SK-N-SH (cell line): ENCODE measurements at places on chromosomes 1 and 21. TPM values are rescaled to one million over a fixed set of nuclear protein-coding genes. Genes with fewer than 3 reads are reported as not detected.

DNA sequence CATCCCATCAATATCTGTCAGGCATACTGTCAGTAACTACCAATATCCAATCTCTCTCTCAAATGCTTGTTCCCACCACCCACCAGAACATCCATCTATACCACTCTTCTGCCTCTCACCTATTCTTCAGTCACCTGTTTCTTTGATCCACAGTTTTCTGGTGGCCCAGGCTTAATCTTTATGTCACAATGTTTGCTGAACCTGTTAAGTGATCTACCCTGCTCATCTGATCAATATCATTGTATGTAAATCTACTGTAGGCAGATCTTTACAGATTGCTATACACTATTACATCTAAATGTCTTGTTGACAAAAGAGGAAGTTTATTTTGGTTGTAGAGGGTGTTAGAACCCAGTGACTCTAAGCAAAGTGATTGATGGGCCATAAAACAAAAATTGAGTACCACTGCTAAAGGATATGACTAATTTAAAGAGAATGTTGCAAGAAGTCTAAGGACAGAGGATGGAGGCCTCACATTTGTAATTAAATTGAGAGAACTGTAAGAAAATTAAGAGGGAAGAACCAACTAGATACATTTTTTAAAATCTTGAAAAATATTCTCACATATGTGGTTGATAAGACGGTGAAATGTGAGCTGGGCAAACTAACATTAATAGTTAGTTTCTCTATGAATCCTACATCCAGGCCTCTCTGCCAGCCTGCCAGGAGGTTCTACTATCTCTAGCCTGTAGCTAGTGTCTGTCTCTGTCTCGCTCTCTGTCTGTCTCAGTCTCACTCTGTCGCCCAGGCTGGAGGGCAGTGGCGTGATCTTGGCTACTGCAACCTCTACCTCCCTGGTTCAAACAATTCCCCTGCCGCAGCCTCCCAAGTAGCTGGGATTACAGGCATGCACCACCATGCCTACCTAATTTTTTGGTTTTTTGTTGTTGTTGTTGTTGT, 34.1 kb downstream of the EGLN1 start:
- no peak for DNase-seq

GRCh38 chr1:162373541-162374260, 3.0 kb downstream of the SPATA46 start:
- DNase-seq = no peak

DNA sequence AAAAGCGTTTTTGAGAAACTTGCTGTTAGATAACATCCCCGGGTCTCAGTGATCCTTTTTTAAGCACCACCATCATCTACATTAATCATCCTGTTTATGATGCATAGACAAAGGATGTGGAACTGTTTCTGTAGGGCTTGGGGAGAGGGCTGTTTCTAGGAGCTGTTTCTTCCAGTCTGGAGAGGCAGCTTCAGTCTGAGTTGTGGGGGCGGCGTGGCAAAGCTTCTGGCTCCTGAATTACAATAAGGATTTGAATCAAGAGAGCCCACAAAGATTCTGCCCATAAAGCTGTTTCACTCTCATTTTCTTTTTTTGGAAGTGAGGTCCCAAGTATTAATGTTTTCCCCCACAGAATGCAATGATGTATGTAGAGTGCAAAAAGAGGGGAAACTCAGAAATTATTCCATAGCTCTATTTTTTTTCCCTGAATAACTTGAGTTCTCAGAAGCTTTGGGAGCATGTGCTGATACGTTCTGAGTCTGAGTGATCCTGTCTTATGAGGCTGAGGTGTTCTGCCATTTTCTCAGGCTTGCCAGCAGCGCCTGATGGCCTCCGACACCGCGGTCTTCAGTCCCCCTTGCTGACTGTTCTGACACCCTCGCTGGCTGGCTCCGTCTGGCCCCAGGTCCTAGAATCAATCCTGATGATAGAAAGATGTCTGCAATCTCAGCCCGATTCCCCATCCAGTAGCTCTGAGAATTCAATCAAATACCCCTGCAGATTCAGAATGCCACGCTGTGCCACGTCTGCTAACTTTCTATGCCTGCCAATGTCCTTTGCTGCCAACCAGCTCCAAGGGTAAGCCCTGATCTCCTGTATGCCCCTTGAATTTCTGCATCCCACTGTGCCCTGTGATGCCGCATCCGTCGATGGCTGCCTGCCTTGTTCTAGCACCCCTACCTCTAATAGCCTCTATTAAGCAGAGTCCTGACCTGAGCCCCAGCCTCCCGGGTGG, 92.4 kb upstream of the AKT3 start:
- DNase-seq = no peak

DNA sequence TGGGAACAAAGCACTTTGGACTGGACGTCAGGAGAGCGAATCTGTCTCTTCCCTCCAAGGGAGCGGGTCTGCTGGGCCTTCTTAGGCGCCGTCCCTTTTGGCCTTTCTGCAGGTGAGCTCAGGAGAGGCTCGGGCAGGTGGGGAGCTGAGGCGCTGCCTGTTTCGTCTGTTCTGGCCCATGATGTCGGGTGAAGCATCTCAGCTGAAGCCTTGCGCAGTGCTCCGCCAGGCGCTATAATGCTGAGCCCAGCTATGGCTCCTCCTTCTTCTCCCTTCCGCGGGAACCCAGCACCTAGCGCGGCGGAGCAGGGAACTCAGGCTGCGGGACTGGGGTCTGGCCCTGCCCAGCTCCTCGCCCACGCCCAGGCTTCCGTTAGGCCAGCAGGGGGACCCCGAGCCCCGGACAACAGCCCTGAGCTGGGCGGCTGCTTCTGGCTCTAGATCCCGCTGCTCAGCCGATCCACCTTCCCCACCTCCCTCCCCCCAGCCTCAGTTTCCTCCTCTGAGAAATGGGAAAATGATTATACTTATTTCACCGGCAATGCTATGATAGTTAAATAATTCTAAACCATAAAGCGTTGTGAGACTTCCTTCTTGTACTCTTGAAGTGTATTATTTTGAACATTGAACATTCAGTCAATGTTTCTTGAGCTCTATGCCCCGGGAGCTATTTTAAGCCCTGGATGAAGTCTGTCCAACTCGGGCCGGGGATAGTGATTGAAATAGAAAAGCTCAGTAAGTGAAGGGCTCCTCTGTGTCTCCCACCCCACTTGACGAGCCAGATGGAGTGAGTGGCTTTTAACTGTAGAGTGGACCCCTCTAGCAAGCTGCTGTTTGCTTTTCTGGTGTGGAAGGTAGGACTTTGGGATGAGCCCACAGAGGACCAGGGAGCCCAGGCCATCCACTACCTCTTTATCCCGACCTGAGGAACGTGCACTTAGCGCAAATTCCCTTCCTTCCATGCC, 9.6 kb upstream of the ADORA1 start:
- peak; percentile 95 for DNase-seq

- no peak for DNase-seq
Measured at GRCh38 chr1:213678348-213678747, 309.4 kb upstream of the PROX1 start.

- no peak for DNase-seq
Measured at GRCh38 chr1:113652771-113653170, 106.5 kb downstream of the PHTF1 start.

- DNase-seq = no peak
Measured at GRCh38 chr1:241934866-241935265, 22.7 kb upstream of the BECN2 start.

- DNase-seq = no peak
Measured at GRCh38 chr1:150267896-150268295, 920 bp downstream of the APH1A start.

DNA sequence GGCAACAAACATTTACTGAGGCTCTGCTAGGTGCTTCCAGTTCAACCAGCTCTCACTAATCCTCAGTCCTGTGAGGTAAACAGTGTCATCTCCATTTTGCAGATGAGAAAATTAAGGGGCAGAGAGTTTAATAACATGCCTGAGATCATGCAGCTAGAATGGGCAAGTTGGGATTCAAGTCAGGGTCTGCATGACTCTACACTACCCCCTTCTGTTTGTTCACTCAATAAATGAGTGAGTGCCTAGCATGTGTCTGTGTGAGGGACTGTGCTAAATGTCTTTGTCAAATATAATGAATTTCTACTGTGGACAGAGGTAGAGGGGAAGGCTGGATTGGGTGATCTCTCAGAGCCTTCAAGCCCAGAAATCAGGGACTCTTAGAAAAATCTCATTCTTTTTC, 4.5 kb downstream of the PEF1 start:
- DNase-seq = no peak

DNA sequence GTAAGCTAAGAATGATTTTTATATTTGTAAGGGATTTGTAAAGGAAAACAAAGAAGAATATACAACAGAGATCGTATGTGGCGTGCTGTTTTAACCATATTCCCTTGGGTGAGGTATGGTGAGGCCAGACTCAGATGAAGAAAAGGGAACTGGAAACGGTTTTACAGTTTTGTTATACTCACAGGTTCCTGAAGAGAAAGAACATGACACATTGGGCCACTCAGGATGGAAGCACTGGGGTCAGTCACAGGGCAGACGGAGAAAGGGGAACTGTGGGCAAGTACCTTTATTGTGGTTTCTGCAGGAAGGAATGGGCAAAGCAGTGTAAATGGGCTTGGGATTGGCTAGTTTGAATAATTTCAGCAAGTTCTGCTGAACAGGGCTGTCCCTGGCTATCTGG, 177.4 kb downstream of the LBR start:
- DNase-seq = no peak

GRCh38 chr1:240285540-240285939, 193.9 kb downstream of the FMN2 start:
- DNase-seq = no peak

- peak; percentile 32 for DNase-seq
Measured at GRCh38 chr1:207672522-207673130, 27.7 kb downstream of the CR1L start.

DNA sequence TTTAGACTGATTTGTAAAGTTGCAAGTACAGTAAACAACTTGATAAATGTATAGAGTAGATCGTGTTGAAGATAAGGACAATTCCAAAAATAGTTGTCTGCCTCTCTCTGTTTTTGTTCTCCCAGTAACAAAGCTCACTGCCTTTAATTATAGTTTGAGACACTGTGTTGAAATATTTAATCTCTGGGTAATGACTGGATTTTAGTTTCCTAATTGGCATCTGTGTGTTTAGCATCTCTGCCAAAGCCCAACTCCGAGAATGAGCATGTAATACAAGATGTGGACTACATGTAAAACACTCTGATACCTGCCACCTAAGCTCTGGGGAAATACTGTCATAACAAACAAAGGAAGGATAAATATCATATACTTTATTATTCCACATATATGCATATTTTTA, 27.7 kb upstream of the SDE2 start:
- no peak for DNase-seq

DNA sequence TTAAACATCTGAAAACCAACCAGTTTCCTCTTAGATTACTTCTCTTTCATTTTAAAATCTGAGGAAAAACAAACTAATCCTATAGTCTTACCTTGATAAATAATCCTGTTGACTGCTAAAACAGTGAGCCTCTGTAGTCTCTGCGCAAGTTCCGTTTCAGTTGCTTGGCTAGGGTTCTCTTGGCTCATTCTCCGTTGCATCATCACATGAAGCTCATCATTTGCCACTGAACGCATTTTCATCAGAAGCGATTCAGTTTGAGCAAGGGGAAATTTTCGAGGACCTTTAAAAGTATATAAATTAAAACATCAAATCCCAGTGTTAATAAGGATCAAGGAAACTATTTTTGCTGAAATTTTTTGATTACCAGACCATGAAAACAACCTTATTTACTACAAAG, 96.7 kb upstream of the GNG4 start:
- no peak for DNase-seq

DNA sequence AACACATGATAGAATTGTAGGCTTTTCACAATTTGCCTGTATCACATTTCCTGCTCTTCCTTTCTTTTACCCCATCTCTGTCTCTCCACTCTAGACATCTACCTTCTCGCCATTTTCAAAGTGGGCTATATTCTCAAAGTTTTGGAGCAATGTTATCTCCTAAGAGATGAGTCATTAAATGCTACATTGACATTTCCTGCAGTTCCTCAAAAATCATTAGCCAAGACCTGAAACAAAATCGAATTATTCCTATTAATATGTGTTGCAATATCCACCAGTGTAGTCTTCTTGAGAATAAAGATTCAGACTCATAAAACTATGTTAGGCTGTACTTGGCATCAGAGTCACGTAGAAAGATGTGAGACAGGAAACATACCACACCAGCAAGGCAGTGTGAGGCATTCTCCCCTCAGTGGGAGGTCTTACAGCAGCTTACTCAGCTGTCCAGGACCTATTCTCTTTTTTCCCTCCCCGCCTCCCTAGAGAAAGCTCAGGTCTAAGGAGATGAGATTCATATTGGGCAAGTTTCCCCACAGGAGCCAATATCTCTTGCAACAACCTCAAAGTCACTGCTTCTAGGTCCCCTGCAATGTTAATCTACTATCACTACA, 38.8 kb downstream of the FRRS1 start:
- DNase-seq = no peak

GRCh38 chr1:237751090-237751489, 139.6 kb downstream of the ZP4 start:
- DNase-seq = no peak

- no peak for DNase-seq
Measured at GRCh38 chr1:3658231-3658615, 5.9 kb downstream of the TP73 start.

DNA sequence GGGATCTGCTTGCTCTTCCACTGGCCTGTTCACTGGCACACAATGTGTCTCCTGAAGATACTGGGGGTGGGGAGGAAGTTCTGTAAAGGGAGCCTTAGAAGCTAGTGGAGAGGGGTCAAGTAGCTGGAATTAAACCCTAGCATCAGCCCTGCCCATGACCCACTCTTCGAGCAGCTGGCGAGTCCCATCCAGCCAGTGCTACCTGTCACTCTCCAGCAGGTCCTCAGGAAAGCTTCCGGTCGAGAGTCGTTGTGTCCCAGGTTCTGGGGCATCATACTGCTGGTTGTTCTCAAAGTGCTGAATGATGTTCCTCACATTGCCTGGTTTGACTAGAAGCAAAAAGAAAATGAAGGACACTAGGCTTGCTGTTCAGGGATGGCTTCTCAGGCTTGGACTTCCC, 30.9 kb downstream of the LRRC71 start:
- no peak for DNase-seq

The LCE2D gene
- polyA plus RNA-seq = not detected in 2 replicates

The B3GALT5 gene
- 0.35 and 0.36 TPM in 2 replicates for polyA plus RNA-seq

The HSF2BP gene
- 1.1 TPM in 2 replicates for polyA plus RNA-seq

The FCRL1 gene
- not detected in 2 replicates for polyA plus RNA-seq

The TACSTD2 gene
- 0.02 TPM in 1 of 2 replicates, not detected in the other for polyA plus RNA-seq

The IVL gene
- 0.64 and 0.86 TPM in 2 replicates for polyA plus RNA-seq

The A3GALT2 gene
- polyA plus RNA-seq = 0.07 TPM in 1 of 2 replicates, not detected in the other

The WDTC1 gene
- polyA plus RNA-seq = 7.8 and 12.0 TPM in 2 replicates

The CTNNBIP1 gene
- polyA plus RNA-seq = 40.2 and 57.6 TPM in 2 replicates

The TMEM39B gene
- polyA plus RNA-seq = 24.4 and 25.1 TPM in 2 replicates

The CCDC185 gene
- not detected in 2 replicates for polyA plus RNA-seq

The CELA2A gene
- polyA plus RNA-seq = not detected in 2 replicates

The FAM151A gene
- polyA plus RNA-seq = not detected in 2 replicates

The CFHR4 gene
- polyA plus RNA-seq = 0.03 TPM in 1 of 2 replicates, not detected in the other

The SPATA45 gene
- 0.24 TPM in 1 of 2 replicates, not detected in the other for polyA plus RNA-seq
